LoVo (cell line): ENCODE measurements at places on chromosomes 1 and 21.

GRCh38 chr1:156503698-156504437, 3.3 kb upstream of the MEF2D start:
- no peak for DNase-seq

- DNase-seq: peak; percentile 6
Measured at GRCh38 chr1:46530791-46531409, 20.5 kb downstream of the KNCN start.

- peak; percentile 45 for DNase-seq
Measured at GRCh38 chr1:207698822-207699483, 52.9 kb upstream of the CD46 start.

GRCh38 chr1:232385221-232385620, 244.7 kb downstream of the SIPA1L2 start:
- DNase-seq: no peak

- no peak for DNase-seq
Measured at GRCh38 chr1:78075621-78076020, 29.9 kb downstream of the GIPC2 start.

GRCh38 chr1:187987236-187987776, 1158.6 kb downstream of the PLA2G4A start:
- DNase-seq: peak; percentile 5

DNA sequence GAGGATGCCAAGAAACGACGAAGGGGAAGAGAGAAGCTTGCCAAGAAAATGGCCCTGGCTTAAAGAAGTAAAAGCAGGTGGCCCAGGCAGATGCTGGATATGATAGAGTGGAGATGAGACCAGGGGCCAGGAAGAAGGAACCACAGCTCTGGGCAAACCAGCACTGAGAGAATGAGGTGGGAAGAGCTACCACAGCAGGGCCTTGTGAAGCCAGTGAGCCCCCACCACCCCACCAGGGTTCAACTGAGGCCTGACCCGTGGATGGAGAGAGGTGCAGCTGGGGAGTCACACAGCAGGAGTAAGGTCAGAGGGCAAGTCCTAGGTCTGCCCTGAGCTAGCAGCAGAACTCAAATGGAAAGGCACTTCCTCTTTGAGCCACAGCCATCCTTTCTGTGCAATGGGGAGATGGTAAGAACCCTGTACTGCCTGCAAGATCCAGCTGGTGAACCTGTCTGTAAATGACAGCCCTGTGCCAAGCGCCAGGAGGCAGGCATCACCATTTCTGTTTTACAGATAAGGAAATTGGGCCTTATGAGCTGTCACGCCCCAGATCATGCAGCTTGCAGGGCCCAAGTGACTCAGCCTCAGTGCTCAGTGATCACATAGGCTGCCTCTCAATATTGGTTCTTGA, 8.5 kb downstream of the SH3BGRL3 start:
- no peak for DNase-seq

GRCh38 chr1:83909687-83910086, 89.2 kb downstream of the TTLL7 start:
- no peak for DNase-seq

GRCh38 chr1:236393681-236394481, at the start of gene EDARADD:
Gene EDARADD (plus strand): TSS chr1:236394286. CDS start chr1:236394445, 159 bp downstream.
- no peak for DNase-seq

DNA sequence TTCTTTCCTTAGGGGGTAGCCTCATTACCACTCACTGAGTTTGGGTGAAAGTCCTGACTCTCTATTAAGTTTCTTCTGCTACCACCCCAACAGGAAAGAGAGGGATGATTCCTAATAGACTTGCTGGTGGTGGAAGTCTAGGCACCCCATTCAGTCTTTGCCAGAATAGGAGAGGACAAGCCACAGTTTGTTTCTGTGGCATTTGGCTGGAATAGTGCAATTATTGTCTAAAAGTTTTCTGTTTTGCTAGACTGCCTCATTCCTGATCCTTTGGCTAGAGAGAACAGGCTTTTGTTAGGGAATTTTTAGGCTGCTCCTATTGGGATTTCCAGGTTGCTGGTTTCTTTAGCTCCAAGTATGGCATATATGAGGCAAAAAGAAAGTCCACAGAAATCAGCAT, 9.9 kb upstream of the HJV start:
- no peak for DNase-seq

GRCh38 chr1:231279683-231280082, 38.7 kb downstream of the GNPAT start:
- no peak for DNase-seq

- DNase-seq: no peak
Measured at GRCh38 chr1:235317168-235317567, 10.8 kb downstream of the ARID4B start.

- DNase-seq: no peak
Measured at GRCh38 chr1:91736146-91736714, 149.7 kb downstream of the TGFBR3 start.

GRCh38 chr1:178628637-178629251, 96.3 kb upstream of the RALGPS2 start:
- DNase-seq: no peak
